Inflammatory macrophage treated with lipopolysaccharide for 4 hours (primary cell): ENCODE measurements at places on chromosomes 2 and 18.

DNA sequence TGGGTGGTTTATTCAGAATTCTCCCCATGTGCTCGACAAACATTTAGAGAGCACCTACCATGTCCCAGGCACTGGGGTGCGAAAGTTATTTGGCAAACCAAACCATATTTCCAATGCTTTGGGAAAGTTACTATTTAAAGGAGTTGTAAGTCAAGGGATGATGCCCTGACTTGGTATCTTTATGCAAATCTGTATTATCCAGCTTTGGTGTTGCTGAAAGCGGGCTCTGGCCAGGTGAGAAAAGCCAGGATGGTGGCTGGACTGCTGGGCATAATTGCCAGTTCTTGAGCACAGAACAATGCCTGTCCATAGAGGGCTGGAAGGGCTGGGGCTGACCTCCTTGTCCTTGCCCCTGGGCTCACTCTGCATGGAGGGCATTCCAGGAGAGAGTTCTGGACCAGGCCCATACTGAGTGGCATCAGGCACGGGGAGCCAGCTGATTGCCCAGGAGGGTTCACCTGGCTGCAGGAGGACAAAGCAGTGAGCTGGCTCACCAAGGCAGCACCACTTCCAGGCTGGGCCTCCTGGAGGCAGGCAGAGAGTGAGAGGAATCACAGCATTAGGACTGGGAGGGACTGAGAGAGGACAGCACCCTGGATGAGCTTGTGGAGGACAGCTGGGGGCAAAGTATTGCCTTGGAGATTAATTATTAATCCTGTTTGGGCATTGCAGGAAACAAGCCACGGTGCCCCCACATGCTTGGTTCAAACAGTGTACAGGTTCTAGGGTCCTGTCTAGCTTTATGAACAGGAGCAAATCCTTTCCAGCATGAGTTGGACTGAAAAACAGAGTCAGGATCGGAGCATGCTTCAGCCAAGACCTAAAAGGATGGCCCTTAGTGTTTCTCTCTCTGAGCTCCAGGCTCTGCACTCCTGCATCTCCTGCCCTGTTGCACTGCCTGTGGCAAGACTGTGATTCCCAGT, 7.1 kb downstream of the KHK start:
- no peak for DNase-seq

- no peak for DNase-seq
Measured at GRCh38 chr2:16546128-16546754, 119.4 kb downstream of the CYRIA start.

- DNase-seq = no peak
Measured at GRCh38 chr2:185255566-185255965, 483.0 kb upstream of the FSIP2 start.

DNA sequence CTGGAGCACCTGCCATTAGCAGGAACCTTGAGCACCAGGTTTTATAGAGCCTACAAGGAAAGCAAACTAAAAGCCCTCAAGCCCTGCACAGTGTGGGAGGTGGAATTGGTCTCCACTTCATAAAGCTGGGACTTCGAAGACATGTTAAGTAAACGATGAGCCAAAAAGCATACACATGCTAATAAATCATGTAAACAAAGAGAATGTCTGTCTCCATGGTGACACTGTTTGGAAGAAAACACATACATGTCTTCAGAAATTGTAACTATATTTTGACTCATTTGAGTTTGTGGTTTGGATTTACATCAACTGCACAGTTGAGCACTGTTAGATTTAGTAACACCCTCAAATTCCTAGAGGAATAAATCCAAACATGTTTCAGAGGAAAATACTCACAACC, 978.5 kb upstream of the LRRTM1 start:
- DNase-seq = no peak

- DNase-seq = peak; percentile 97
Measured at GRCh38 chr2:205714058-205714776, 31.9 kb downstream of the NRP2 start.

GRCh38 chr2:52034706-52035105, 1002.8 kb upstream of the NRXN1 start:
- no peak for DNase-seq

DNA sequence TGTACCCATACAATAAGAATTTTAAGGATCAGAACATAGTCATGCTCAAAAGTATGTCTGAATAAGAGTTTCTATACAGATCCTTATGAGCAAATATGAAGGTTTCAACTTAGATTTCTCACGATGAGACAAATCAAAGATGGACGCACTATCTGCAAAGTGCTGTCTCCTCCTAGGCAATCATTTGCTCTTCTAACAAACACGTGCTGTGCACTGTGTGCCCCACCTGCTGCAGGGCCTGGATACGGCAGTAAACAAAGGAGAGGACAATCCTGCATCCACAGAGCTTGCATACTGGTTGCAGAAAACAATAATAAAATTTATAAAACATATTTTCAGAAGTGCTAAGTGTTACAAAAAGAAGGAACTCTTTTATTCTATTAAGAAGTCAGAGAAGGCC, 39.9 kb upstream of the KIDINS220 start:
- DNase-seq = no peak

GRCh38 chr2:16288371-16289112, 348.2 kb downstream of the MYCN start:
- DNase-seq = no peak

DNA sequence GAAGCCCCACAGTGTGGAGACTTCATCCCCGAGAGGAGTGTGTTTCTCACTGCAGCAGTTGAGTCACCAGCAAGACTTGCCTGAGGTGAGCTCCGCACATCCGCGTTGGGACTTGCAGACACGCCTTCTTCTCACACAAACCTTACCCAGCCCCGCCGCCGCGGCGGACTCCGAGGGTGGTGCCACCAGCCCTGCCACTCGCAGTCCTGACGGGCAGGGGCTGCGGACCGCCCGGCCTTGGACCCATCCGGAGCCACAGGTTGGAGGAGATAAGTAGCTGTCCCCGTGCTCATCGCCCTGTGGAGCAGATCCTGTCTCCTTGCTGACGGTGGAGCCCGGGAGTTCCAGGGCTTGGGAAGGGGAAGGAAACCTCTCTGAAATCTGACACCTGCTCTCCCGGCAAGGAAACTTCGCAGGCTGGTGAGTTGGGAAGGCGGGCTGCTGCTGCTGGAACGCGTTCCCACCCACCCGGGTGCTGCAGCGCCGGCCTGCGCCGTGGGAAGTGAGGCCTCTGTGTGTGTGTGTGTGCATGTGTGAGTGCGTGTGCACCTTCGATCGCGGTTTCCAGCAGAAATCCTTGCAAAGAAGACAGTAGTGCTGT, at the start of gene RAB27B:
Gene RAB27B (plus strand): TSS at position 197 of the 601 bp plus-strand sequence. CDS start 49,109 bp downstream, outside the sequence.
- DNase-seq = no peak

- DNase-seq = peak; percentile 46
Measured at GRCh38 chr2:75064691-75065396, 106.4 kb downstream of the POLE4 start.

- no peak for DNase-seq
Measured at GRCh38 chr2:36361396-36361795, 5.8 kb downstream of the CRIM1 start.

DNA sequence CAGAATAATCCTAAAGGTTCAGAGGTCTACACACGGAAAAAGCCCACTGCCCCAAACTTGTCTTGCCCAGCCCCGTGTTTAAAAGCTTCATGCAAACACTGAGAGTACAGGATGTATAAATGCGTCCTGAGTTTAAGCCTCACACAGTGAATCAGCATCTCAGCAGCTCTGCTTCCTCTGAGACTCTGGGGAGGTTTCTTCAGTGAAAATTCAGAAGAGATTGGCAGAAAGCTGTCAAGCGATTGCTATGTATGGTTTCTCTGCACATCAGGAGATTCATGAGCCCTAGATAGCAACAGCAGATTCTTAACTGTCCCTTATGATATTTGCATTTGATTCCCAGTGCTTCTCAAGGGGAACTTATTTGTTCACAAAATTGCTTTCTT, 27.1 kb downstream of the CRACDL start:
- DNase-seq = no peak

DNA sequence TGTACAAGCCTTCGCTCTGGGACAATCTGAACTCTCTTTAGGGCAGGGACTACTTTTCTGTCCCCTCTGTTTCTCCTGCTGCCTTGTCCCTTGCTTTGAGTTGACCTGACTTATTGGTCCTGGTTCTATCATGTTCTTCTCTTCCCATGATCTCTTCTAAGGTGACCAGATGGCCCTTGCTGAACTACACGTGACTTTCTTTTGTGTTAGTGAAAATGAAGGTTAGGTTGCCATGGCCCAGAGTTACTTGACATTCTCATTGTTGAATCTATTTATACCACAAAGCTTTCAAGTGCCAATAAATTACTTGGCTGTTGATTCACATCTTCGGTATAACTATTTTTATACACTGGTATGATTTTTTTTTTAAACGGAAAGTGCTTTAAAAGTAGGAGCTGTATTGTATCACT, 24.4 kb downstream of the MRPL33 start:
- no peak for DNase-seq

- no peak for DNase-seq
Measured at GRCh38 chr18:9065864-9066263, 36.6 kb upstream of the NDUFV2 start.

- DNase-seq = no peak
Measured at GRCh38 chr2:69449906-69450305, 12.7 kb upstream of the NFU1 start.

- DNase-seq = no peak
Measured at GRCh38 chr2:231102772-231103171, 22.1 kb downstream of the HTR2B start.

DNA sequence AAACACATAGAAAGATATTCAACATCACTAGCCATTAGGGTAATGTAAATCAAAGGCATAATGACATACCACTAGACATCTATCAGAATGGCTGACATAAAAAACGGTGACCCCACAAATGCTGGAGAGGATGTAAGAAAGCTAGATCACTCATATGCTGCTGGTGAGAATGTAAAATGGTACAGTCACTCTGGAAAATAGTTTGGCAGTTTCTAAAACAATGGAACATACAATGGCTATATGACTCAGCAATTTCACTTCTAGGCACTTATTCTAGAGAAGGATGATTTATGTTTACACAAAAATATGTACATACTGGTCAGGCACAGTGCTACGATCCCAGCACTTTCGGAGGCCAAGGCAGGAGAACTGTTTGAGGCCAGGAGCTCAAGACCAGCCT, 87.3 kb downstream of the COLEC12 start:
- DNase-seq = no peak

GRCh38 chr18:21004726-21005125, 106.9 kb downstream of the ROCK1 start:
- peak; percentile 74 for DNase-seq

DNA sequence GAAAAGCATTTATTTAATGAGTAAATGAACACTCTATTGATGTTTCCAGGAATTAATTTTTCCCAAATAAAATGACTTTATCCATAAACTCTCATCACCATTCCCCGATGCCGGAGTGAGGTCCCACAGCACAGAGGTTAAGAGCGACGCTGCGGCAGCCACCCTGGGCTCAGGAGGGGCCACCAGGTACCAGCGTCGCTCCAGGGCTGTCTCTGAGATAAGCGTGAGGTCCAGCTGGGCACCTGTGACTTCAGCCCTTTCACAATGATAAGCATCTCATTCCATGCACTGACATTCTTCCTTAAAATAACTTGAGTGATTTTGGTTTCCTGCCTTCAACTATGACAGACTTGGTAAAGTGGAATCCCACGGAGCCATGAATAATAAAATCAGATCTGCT, 182.1 kb downstream of the TWIST2 start:
- DNase-seq = no peak

GRCh38 chr2:241091734-241092445, 10.2 kb downstream of the MTERF4 start:
- DNase-seq = no peak

DNA sequence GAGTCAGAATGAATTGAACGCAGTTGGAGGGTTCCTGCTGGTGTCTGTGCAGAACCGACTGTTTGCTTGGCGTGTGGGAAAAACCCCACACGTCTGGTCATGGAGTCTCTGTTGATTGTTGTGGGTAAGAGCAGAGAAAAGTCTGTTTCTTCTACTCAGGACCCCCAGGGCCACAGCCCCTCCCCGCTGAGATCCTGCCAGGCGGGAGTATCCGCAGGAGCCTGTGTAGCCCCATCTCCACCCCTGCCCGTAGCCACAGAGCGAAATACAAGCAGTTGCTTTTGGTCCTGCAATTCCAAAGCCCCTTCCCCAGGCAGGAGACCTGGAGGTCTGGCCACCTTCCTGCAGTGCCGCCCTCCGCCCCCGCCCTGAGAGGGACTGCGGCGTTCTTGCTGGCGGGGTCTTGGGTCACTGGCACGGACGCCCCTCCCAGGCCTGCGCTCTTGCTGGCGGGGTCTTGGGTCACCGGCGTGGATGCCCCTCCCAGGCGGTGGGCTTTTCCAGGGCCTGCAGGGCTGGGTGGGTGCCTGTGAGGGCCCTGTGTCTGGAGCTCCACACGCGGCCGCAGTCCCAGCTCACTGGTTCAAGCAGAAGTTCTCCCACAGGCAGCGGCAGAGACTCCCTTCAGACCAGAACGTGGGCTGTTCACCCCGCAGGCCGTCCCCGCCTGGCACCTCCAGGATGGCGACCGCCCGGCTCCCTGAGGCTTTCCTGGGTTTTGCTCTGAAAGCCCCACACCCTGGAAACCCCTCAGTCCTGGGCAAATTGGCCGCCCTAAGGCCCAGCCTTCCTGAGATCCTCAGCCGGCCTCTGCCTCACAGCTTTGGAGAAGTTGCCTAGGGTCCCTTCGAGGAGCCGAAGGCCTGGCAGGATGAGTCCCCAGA, 76.0 kb upstream of the CTDP1 start:
- DNase-seq = no peak

DNA sequence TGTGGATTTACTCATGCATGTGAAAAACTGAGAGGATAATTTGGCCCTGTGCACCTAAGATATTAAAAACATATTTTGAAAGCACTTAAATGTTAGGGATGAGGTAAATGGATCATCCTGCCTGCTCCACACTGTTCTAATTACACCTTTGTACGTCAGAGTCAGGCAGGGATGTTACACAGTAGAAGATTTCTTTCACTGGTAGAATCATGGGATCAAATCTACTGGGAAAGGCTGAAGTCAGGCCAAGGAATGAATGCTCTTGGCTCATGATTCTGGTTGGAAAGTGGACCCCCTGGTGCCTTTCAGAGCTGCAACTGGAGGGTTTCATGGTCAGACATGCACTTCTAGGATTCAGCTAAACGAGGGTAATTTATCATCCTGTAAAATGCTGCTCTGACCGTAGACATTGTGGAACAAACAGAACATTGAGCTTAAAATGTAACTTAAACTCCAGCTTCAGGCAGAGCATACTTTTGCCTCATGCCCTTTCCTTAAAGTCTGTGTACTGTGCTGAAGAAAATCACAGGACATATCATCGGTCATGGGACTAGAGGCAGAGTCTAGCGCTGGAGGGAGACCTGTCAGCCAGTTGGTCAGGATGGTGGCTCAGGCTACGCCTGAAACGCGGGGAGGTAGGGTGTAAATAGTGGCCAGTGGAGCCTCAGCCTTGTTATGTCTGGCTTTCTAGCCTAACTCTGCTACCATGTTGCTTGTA, 4.9 kb downstream of the KCNE4 start:
- no peak for DNase-seq
